ENCODE measurements at places on chromosomes 16 and 17.

DNA sequence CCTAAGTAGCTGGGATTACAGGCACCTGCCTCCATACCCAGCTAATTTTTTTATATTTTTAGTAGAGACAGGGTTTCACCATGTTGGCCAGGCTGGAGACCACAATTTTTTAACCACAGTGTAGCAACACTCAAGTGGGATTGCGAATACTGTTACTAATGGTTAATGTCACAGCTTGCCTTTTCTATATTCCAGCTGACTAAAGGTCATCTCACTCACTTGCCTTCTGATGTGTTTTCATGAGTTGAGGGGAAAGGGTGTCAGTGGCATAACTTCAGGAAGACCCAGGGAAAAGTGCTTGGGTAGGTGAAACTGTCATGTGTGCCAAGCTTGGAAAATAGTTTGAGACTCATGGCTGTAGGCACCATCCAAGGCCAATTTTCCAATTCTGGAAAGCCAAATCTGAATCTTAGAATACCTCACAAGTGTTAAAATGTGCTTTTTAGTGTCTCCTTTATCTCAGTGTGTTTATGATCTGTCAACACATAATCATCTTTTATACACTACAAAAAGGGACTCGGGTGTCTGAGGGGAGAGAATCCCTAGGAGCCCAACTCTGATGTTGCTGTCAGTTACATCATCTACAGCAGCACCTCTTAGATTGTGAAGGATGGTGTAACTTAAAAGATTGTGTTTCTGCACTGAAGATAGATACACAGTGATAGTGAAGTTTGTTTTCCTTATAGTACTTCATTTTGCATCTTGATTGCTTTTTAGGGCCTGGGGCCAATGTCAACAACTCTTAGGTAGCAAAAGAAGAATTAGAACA lies 27.1 kb downstream of the OGFOD1 start:
- no peak for DNase-seq

- no peak for DNase-seq
Measured at GRCh38 chr17:42853004-42853403, 2.0 kb downstream of the AOC3 start.

- DNase-seq: peak; percentile 57
Measured at GRCh38 chr17:81868674-81869220, 2.4 kb downstream of the ARHGDIA start.

DNA sequence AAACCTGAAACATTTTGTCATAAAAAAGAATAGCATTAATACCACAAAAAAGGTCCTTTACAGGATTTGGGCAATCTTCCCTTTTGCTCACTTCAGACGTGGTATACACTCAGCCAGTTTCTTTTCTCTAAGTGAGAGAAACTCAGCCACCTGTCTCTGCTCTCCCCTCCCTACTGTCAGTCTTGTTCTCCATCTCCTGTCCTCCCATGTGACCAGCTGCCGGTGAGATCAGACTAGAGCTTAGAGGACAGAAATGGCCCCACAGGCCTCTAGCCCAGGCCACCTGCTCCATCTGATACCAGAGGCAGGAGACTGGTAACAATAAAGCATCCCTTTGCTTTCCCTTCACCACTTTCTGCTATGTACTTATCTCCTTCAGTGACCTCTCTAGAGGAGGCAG lies 34.9 kb downstream of the CMC2 start:
- no peak for DNase-seq

DNA sequence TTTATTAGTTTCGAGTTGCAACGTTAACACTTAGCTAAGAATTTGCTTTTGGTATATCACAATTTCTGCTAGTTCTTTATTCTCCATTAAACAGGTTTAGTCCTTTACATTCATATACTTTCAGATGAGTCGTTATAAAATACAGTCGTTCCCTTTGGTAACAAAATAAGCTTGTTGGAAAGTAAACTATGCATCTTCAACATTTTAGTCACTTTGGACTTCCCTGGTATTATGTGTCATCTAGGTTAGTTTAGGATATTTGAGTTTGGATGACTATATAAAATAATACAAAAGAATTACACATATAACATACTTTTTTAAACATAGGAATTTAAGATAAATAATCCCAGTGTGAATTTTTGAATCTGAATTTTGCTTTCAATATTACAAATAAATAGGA lies 351.5 kb downstream of the BCAS3 start:
- DNase-seq: no peak

DNA sequence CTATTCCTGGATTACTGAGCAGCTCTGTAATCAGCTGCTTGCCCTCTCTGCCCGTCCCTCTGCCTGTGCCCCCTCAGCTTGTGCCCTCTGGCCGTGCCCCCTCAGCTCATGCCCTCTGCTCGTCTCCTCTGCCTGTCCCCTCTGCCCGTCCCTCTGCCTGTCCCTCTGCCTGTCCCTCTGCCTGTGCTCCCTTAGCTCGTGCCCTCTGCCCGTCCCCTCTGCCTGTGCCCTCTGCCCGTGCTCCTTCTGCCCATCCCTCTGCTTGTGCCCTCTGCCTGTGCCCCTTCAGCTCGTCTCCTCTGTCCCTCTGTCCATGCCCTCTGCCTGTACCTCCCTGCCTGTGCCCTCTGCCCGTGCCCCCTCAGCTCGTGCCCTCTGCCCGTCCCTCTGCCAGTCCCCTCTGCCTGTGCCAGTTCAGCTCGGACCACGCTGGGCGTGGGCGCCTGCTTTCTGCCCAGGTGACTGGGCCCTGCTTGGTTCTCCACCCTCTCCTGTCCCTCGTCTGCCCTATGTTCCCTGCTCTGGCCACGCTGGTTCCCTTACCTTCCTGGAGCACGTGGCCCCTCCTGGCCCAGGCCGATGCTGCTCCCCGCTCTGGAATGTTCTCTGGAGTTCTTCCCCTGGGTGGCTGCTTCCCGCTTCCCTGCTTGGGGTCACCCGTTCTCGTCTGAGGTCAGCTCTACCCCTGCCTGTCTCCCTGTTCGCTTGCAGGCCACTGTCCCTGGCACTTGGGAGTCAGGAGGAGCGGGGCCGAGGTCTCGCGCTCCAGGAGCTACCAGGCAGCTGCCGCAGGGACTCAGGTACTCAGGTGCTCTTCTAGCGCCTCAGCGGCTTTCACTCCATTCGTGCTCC lies 63.9 kb downstream of the BANP start:
- no peak for DNase-seq

All from D341Med (cell line).